ENCODE measurements at places on chromosomes 4 and X.
A peak's percentile ranks its signal among the peaks of the same experiment; 100 is the strongest.

DNA sequence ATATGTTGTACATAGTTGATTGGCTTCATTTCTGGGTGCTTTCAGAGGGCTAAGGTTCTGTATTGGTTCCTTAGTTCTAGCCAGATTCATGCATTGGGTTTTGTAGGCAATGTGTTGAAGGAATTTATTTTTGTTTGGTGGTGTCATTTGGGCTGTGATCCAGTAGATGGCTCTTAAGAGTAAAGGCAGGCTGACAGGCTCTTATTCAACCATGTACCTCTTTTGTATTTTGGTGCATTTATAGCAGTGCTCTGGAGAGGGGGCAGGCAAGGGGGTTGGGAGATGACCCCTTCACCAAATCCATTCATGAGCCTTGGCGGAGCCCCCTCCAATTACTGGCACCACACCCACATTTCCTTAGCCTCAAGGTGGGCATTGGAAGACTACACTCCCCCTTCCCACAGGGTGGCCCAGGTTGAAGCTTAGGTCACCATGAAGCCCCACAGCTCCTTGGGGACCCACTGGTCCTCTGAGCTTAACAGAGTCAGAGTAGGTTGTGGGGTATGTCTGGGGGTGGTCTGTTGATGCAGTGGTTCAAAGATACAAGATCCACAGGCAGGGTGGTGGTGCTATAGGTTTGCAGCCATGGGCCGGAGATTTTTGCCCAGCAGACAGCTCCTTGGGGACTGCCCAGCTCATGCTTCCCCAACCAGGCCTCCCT, 143.0 kb upstream of the GNPDA2 start:
- DNase-seq = no peak

DNA sequence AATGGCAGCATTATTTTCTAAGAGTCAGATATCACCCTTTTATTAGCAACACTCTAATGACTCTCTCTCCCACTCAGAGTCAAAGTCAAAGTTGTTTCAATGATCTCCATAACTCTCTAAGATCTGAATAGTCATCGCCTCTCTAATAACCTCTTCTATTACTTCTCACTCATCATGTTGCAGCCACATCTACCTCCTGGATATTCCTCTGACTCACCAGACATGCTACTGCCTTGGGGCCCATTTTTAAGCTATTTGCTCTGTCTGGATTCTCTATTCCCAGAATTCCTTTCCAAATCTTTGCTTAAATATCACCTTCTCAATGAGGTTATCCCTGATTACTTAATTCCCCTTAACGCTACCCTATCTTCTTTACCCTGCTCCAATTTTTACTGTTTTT, 391.8 kb upstream of the MAGEB16 start:
- DNase-seq = no peak

GRCh38 chr4:6873291-6873690, 36.3 kb upstream of the TBC1D14 start:
- DNase-seq = no peak

- peak; percentile 73 for DNase-seq
These were observed 132.1 kb upstream of the NEIL3 start for GRCh38 chr4:177177541-177178081.

- DNase-seq = no peak
These were observed at the start of gene DCX for GRCh38 chrX:111411983-111412382. Gene DCX, minus strand, starts transcription at chrX:111412192. Its CDS starts 1,794 bp downstream, at chrX:111410398.

GRCh38 chr4:147560625-147561024, 56.6 kb upstream of the TMEM184C start:
- DNase-seq = no peak

GRCh38 chrX:134512566-134512965, 52.6 kb downstream of the HPRT1 start:
- no peak for DNase-seq

GRCh38 chr4:80678413-80678812, 342.9 kb downstream of the CFAP299 start:
- DNase-seq = no peak

DNA sequence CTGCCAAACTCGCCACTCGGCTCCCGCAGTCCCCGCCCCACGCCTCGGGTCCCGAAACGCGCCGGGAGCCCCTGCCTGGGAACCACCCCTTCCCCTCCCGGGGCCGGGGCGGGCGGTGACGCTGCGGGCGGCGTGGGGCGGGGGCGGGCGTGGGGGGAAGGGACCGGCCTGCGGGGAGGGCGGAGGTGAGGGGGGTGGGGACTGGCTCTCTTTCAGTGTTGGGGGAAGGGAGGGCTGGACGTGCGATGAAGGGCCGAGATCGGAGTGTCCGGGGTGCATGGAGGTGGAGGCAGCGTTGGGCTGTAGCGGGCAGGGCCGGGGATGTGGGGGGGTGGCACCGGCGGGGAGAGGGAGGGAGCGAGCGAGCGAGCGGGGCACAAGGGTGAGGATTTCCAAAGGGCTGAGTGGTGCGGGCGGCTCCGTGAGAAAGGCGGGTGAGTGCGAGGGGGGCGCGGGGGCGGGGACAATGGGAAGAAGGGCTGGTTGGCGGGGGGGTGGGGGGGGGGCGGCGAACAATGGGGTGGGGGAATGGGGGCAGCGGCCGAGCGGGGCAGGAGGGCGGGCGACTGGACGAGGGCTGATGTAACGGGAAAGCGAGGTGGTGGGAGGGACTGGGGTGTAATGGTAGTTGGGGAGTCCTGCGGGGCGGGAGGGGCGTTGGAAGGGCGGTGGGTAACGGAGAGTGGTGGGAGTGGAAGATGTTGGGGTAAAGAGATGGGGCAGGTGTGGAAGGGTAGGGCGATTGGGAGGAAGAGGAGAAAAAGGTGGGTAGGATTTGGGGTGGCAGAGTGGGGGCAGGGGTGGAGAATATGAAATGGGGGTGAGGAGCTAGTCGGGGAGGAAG, 578 bp downstream of the DCUN1D4 start:
- DNase-seq = no peak

GRCh38 chr4:155005395-155006090, 202.9 kb upstream of the NPY2R start:
- no peak for DNase-seq

DNA sequence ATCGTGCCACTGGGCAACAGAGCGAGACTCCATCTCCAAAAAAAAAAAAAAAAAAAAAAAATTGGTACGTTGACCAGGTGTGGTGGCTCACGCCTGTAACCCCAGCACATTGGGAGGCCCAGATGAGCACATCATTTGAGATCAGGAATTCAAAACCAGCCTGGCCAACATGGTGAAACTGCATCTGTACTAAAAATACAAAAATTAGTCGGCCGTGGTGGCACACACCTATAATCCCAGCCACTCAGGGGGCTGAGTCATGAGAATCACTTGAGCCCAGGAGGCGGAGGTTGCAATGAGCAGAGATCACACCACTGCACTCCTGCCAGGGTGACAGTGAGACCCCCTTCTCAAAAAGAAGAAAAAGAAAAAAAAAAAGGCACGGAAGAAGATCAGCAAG, 24.5 kb downstream of the RBMX start:
- DNase-seq = no peak

- DNase-seq = peak; percentile 38
These were observed at the start of gene BMPR1B for GRCh38 chr4:94757192-94758140. Gene BMPR1B, plus strand, starts transcription at chr4:94757955. Its CDS starts 346,470 bp downstream, at chr4:95104425.

DNA sequence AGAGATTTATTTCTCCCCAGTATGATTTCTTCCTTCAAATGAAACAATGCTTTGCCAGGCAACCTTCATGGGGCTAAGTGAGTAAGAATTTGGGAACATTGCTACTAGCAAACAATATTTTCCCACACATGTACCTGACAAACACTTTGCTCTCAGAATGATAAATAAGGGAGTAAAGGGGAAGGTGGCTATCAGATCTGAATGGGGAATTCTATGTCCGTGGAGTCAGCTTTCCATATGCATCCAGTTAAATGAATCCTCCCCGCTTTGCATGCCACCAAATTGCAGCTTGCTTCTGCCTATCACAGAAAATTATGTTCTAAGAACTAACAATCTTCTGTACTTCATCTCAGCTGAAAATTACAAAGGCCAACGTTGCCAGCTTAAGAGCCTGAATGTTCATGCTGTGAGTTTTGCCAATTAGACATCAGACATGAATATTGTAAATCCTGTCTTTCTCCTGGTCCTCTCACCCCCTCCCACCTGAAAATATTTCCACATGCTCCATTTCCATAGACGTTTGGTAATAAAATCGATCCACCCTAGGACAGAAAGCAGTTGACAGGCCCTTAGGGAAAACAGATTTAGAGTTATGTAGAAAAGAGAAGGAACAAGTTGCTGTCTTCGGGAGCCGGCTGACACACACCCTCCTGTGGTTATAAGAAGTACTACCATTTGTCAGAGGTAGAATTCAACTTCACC, 6.3 kb downstream of the MEPE start:
- peak; percentile 15 for DNase-seq

DNA sequence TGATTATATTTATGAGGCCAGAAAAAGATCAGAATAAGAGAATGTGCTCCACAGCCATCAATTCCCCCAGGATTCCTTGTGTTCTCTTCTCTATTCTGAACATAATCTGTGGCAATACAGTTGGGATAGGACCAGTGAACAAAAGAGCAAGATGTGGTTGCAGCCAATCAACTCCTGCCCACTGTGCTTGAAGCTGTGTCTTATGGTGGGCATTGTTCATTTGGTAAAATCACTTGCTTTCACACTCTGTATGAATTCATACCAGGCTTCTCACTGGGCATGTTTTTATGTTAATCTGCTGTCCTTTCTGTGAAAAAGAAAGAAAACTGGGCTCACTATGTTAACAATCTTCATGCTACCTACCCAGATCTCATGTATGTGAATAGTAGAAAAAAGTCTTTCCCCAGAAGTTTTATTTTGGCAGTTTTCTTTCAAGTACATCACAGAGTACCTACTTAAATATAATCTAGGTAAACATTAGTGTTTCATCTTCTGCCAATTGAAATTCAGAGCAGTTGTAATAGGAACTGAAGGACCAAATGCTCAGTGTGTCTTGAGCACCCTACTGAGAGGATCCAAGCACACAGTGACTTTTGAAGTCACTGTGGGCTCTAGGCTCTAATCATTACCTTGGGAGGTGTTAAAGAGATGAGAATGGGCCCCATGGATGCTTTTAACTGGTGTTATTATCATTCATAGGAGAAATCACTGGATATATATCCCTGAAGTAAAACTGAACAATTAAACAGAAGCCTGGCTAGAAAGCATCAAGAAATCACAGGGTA, 429.2 kb upstream of the TRAM1L1 start:
- DNase-seq = no peak

- DNase-seq = no peak
These were observed 618 bp upstream of the XK start for GRCh38 chrX:37684973-37685372.

DNA sequence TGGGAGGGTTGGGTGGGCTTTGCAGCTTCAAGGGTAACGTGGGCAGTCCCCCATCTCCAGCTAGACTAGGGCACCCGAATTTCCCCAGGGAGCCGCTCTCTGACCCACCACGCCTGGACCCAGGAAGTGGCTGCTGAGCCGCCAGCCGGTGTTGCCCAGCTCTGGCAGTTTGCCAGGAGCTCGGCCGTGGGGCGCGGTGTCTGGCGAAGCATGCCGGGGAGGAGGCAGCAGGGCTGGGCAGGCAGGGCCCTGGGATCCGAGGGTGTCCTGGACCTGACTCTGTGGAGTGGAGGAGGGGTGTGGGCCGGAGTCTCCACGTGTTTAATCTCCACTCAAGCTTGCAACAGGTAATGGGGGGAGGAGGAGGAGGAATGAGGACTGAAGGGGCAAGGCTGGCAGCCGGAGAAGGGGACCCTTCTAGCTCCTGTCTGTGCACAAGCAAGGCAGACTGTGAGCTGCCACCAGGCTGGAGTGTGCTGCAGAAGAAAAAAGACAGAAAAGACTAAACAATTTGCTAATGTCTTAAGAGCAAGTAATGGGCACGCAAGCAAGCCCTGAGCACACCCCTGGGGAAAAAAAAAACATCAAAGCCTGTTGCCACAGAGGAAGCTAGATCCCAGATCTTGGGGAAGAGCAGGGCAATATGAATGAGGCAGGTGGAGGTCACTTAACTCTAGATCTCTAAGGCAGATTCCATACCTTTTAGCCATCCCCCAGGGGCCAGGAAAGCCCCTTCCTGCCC, 2.4 kb downstream of the LONRF3 start:
- no peak for DNase-seq

DNA sequence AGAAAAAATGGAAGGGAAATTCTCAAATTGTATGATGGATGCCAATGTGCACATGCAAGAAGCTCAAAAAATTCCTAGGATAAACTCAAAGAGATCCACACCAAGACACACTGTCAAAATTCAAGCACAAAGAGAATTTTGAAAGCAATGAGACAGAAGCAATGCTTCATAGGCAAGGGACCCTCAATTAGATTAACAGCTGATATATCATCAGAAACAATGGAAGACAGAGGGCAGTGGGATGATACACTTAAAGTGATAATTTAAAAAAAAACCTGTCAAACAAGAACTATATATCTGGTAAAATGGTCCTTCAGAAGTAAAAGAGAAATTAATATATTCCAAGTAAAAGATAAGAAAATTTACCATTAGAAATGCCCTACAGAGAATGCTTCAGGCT, 306.3 kb upstream of the PCDH7 start:
- no peak for DNase-seq

- DNase-seq = no peak
These were observed 254.0 kb downstream of the SNCA start for GRCh38 chr4:89582756-89583505.

DNA sequence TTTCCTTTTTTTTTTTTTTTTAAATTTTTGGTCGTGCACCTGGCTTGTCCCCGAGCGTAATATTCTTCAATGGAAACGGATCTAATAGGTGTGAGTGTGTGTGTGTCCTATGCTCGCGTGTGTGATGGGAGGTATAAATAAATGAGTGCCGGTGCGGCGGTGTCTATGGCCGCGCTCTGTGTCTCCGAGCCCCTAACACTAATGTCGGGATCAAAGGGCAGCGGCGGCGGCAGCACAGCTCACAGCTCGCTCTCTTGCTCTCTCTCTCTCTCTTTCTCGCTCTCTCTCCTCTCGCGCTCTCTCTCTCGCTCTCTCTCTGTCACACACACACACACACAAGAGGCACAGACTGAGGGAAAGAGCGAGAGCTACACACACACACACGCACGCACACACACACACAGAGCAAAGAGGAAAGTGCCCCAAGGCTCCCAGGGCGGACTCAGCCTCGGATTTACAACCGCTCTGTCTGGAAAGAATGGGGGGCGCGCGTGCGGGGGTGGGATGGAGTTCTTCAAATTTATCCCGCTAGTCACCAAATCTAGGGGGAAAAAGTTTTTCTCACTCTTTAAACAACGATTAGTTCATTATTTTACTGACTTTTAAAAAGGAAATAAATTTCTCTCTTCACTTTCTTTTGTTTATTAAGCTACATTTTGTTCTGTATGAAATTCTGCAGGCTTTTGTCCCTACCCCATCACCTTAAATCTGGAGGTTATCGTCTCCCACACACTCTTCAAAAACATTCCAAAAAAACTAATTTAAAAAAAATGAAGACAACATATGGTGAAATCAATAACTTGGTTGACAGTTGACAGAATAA, at the start of gene ZNF827:
Gene ZNF827, minus strand, starts transcription at position 206 of the 823 bp plus-strand sequence. CDS start 416 bp downstream, outside the sequence.
- DNase-seq = peak; percentile 78

GRCh38 chr4:1842993-1843448, 12.9 kb downstream of the LETM1 start:
- no peak for DNase-seq

DNA sequence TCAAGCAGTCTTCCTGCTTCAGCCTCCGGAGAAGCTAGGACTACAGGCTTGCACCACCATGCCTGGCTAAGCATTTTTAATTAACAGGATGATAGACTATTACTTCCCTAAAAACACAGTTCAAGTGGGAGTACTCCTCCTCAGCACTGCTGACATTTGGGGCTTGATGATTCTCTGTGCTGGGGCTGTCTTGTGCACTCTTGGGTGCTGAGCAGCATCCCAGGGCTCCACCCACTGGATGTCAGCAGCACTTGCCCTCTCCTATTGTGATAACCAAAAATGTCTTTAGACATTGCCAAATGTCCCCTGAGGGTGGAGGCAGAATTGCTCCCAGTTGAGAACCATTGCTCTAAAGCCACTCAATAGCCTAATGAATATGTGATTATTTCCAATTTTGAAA, 60.4 kb downstream of the CLCN4 start:
- DNase-seq = no peak

All from right lung (tissue), 10 donors.